Astrocyte (in vitro differentiated cells and primary cell): ENCODE measurements at places on chromosomes 7 and 10.
A peak's percentile ranks its signal among the peaks of the same experiment; 100 is the strongest.

GRCh38 chr10:60914690-60915141, 29.3 kb downstream of the RHOBTB1 start:
- peak; percentile 92 for DNase-seq

- DNase-seq, result no peak
Measured at GRCh38 chr10:11303361-11304170, 285.9 kb downstream of the CELF2 start.

GRCh38 chr7:101294832-101295121, 26.8 kb downstream of the IFT22 start:
- no peak for DNase-seq

DNA sequence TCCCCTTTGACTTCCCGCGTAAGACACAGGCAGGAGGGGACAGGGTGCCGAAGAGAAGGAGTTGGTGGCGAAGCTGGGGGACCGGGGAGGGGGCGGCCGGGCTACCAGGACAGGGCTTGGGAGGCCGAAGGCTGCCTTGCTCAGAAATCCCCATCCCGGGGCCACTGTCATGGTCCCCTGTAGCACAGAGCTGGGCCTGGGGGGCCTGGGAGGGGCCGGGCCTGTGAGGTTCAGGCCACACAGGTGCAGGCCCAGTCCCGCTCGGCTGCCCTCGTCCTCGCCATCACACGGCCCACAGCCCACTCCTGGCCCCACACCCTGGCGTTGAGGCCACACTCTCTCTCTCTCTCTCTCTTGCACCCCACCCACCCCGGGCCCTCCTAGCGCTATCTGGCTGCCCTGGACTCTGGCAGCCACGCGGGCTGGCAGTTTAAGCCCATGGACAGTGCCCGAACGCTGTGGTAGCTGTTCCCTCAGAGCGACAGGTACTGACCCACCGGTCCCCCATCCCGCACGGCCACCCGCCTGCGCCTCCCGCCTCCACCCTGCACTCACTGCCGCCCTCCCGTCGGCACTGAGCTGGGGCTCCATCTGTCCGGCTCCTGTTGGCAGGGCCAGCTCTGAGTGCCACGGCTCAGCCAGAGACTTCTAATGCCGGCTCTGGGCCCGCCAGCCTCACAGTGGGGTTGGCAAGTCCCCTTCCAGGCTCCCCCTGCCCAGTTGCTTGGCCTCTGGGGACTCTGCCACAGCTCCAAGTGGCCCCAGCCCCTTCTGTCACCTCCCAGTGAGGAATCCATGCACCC, 28.0 kb downstream of the TTYH3 start:
- no peak for DNase-seq

DNA sequence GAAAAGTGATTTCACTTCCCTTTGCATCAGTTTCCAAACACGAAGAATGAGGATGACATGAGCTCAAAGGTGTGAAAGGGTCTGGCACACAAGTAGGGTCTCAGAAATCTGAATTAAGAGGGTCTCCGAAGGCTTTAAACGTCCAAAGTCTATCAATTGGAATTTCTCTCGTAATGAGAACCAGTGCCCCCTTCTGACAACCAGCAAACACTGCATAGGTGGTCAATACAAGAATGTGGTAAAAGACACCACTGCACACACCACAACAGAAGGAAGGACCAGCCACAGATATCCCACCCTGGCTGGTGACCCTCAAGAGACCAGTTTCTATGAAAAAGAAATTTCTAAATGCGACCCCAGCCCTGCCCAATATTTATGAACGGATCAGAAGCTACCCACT, 78.1 kb downstream of the CALN1 start:
- DNase-seq, result no peak

GRCh38 chr10:29408847-29409240, 120.0 kb downstream of the LYZL1 start:
- no peak for DNase-seq

DNA sequence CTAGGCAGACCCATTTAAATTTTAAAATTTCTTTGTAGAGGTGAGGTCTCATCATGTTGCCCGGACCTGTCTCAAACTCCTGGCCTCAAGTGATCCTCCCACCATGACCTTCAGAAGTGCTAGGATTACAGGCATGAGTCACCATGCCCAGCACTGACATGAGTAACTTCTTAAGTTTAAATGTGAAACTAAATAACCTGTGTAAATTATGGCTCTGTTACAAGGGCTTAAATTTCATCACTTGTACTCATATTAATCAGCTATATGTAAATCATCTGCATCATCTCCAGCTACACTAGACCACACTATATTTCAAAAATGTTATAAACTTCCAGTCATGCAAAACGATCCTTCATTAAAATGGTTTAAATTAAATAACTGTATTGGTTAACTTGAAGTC, 56.1 kb downstream of the ATAD1 start:
- peak; percentile 73 for DNase-seq
